ENCODE measurements at places on chromosomes 16 and 17.

GRCh38 chr16:29736764-29737163 lies 9.0 kb downstream of the C16orf54 start:
- no peak for DNase-seq

DNA sequence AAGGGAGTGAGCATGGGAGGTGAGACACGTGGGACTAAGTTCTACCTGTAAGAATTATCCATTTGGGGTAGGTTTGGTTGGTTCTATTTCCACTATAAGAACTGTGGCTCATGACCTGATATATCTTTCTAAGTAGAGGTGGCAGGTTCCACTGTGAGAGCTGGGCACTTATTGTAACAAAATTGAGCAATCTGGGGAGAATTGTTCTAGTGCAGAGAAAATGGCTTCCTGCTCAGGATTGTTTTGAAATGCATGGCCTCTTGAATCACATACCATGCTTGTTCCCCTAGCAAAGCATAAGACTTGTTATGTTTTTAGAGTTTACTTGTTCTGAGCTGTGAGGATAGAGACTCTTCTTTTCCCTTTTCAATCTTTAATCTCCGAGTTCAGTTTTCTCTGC lies 125.9 kb downstream of the MAP2K6 start:
- no peak for DNase-seq

- no peak for DNase-seq
Measured at GRCh38 chr16:31711344-31711845, 162.2 kb upstream of the ZNF267 start.

GRCh38 chr17:49447628-49448302 lies 33.1 kb upstream of the PHB1 start:
- no peak for DNase-seq

DNA sequence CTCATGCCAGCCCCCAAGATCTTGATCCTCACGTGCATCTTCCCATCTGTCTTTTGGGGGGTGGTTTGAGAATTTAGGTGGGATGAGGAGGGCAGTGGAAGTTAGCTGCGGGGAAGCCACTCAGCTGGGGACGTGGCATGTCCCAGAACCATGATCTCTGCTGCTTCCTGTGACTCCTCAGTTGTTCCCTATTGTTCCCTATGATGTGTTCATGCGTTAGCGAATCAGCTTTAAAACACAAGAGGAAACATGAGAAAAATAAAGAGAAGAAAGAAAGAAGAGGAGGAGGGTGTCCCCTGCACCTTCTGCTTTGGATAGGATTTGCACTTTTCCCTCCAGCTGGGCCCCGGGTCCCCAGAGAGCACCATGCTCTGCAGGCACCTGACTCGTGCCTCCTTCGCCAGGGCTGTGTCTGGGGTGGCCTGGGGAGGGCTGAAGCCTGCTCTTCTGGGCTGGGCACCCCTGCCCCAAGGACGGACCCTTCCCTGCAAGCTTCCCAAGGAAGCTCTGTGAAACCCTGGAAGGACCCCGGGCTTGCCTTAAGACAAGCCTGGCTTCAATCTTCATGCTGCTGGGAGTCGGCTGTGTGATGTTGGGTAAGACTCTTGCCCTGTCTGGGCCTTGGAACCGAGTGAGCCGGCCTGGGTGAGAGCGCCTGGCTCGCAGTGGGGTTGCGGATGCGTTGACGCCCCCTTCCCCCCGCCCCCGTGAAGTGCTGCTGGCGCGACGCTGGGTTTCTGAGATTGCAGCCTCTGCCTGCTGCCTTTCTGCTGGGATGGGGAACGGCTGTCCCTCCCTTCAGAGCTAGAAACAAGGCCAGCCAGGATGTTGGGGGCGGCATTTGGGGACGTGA lies 62.8 kb upstream of the CIBAR2 start:
- peak; percentile 36 for DNase-seq

- DNase-seq = no peak
Measured at GRCh38 chr17:66542129-66542966, 239.9 kb downstream of the PRKCA start.

DNA sequence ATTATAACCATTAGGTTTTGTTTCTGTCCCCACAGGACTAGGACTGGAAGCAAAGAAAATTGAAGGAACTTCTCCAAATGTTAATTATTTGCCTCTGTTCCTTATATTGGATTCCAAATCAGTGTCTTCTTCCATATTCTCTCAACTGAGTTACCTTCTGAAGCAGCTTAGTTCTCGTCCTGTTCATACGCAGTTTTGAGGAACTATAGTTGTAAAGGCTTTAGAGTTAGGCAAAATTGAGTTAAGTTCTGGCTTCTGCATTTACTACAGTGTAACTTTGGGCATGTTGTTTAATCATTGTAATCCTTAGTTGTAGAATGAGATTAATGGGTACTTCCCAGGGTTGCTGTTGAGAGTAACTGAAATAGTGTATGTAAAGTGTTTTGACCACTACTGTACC lies 11.2 kb downstream of the CBFB start:
- no peak for DNase-seq

DNA sequence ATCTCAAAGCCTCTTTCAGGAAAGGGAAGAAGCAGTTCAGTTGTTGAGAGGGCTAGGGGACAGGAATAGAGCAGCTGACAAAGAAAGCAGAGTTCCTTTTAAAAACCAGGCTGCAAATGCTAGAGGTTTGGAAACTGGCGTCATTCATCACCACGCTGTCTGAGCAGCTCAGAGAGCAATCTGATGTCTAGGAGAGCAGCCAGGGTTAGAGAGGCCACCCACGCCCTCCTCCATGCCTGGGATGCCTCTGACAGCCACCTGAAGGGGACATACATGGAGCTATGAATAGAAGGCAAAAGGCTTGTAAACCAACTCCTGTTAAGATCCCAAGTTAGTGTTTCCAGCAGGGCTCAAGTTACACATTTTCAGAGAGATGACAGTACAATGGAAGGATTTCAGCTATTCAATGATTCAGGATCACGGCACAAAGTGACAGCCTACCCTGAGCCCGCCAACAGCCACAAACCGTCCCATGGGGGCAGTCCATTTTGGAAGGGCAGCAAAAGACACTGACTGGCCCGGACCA lies 12.4 kb downstream of the RAB5C start:
- DNase-seq = no peak

- no peak for DNase-seq
Measured at GRCh38 chr17:2466931-2467330, 44.8 kb downstream of the METTL16 start.

DNA sequence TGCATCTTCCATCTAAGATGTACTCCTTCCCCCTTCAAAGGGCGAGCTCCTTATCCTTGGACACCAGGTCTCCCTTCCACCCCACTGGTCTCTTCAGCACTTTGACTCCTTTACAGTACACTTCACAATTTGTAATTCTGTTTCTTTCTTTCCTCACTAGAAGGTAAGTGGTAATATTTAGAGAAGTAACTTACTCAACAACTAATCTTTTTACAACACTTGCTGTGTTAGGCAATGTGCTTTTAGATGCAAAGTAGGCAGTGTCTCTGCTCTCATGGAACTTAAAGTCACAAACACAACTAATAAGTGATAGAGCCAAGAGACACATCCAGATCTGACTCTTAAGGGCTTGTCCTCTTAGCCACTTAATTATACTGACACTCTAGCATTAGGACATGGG lies 6.4 kb downstream of the SIAH1 start:
- DNase-seq = no peak

- no peak for DNase-seq
Measured at GRCh38 chr16:3212567-3212966, 22.4 kb downstream of the ZNF200 start.

GRCh38 chr17:4304417-4305027 lies 40.7 kb upstream of the ANKFY1 start:
- DNase-seq = no peak

- DNase-seq = no peak
Measured at GRCh38 chr17:42068979-42069378, 18.6 kb upstream of the C17orf113 start.

GRCh38 chr17:56679777-56680422 lies 86.4 kb downstream of the NOG start:
- no peak for DNase-seq

- no peak for DNase-seq
Measured at GRCh38 chr16:81551821-81552304, 107.3 kb downstream of the CMIP start.

DNA sequence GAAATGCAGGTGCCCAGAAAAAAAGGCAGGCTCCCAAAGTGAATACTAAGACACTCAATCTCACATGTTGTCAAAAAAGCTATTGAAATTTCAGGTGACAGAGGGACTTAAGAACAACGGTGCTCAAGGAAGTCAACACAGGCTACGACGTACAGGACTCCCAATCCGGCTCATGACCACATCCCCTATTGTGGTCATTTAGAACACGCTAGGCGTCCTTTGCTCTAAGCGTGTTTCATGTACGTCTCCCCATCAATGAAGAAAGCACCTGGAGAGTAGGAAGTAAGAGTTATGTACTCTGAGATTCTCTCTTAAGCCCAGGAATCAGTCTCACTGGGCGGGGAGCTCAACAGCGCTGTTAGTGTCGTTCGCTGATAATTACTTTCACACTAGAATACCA lies 94.1 kb downstream of the MRM3 start:
- DNase-seq = no peak

DNA sequence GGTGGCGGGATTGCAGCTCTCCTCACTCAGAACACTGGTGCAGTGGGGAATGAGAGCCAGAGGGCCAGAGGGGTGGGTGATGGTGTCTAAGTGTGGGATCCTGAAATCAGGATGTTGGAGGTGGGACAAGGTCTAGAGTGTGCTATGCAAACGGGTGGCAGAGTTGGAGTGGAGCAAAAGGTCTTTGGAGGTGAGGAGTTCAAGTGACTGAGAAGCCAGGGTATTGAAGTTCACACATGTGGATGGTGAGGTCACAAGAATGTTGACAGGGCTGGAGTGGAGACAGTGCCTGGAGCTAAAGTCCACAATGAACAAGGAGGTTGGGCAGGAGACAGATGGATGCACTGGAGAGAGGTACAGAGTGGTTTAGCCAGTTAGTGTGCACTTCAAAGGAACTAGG lies 38.3 kb upstream of the MAP3K14 start:
- DNase-seq = no peak

DNA sequence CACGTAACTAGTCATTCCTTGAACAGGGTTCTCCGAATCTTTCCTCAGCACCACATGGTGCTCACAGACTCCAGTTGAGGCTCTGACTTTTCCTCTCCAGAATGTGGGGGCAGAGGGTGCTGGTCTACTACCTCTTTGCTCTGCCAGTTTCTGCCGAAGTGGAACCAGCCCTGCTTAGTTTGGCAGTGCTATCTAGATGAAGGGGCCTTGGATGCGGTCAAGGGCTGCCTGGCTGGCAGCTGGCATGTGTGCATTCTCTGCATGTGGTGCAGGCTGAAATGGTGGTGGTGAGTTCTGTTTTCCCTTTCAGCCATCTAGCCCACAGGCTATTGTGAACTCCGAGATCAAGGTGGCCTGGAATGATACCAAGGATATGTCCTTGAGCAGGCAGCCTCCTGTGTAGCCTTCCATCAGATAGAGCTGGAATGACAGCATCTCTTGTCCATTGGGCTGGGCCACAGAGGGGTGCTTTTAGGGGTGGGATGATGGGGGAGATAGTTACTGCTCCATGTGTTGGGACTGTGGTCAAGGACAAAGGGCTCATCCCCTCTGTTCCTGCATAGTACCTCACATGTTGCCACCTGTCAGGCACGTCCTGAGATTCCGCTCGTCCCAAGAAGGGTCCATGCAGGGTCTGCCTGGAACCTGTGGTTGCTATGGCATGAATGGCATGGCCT lies 2.0 kb downstream of the DYNLL2 start:
- no peak for DNase-seq

- DNase-seq = peak; percentile 44
Measured at GRCh38 chr16:3158026-3158509, 23.2 kb downstream of the ZNF213 start.

GRCh38 chr17:10737736-10738135 lies 7.9 kb upstream of the TMEM220 start:
- no peak for DNase-seq

DNA sequence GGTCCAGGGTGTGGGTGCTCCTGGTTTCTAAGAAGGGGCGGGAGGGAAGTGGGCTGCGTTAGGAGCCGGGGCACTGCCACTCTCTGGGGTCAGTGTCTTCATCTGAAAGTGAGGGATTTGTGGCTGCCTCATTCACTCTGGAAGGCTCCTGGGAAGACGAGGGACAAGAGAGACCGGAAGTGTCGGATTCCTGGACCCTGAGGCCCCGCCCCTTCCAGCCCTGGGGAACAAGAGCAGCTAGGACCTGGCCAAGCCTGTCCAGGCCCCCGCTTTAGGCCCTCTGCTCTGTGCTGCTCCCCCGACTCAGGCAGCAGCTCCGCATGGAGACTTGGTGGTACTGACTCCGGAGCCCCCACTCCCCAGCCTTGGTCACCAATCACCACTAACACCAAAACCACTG lies 6.5 kb downstream of the LGALS3BP start:
- no peak for DNase-seq

DNA sequence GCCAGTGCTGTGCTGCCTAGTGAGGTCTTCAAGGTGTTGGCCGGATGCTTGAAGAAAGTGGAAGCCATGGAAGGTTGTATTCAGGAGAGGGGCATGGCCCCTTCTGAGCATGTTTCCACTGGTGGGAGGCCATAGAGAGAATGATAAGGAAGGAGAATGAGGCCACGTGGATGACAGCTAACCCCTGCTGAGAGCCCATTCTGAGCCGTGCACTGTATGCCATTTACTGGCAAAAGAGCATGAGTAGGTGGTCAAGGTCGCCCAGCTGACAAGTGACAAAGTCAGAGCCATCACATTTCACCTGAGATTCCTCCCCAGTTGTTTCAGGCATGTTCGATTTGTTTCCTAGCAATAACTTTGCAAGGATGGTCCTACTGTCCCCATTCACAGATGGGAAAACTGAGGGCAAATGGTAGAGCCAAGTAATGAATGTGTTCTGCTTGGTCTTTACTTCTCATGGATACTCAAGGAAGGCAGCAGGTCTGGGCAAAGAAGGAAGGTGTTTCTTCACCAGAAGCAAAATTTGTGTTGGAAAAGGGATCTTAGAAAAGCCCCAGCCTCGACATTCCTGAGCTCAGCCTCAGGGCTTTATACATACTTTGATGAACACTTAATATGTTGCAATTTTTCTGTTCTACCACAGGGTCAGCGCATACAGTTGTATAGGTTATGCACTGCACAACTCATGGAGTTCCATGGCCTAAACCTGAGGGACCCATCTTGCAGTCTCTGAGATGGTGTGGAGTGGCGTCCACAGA lies 10.5 kb upstream of the NKD1 start:
- no peak for DNase-seq

Data from Right ventricle myocardium superior (tissue), 1 donor.